Posterior vena cava (tissue), 2 donors: ENCODE measurements at places on chromosomes 11 and 22. TPM values are rescaled to one million over a fixed set of nuclear protein-coding genes. Genes with fewer than 3 reads are reported as not detected.

GAL gene
- 0.52 TPM for total RNA-seq

DBX1 gene
- total RNA-seq, result not detected

DAGLA gene
- total RNA-seq, result 1.8 TPM

SLC35C1 gene
- total RNA-seq, result 13.4 TPM

FGF4 gene
- total RNA-seq, result not detected

CARD16 gene
- 13.2 TPM for total RNA-seq

ZNF280B gene
- total RNA-seq, result 0.81 TPM

OR2AG2 gene
- total RNA-seq, result 0.10 TPM

SMC1B gene
- total RNA-seq, result not detected

GRCh38 chr22:36773935-36774334, 2.0 kb downstream of the IFT27 start:
- no peak for DNase-seq

DNA sequence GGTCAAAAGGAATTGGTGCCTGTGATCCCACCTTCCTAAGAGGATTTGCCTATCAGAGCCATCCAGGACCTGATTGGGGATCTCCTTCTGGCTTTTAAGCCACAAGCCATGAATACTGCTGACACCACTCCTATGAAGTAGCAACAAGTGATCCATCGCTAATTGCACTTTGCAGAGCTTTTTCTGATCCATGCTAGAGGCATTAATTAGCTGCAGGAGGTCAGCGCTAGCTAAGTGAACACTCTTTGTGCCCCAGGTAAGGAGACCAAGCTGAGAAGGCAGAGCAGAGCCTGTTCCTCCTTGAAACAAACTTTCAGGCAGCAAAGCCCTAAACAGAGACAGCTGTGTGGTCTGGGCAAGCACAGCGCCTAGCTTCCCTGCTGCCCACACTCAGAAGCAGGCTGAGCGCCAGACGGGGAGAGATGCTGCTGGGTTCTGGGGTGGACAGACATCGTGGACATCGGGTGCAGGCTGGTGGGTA, 122.2 kb downstream of the ABTB2 start:
- no peak for DNase-seq

GRCh38 chr22:37482244-37482643, 3.9 kb downstream of the MFNG start:
- DNase-seq, result no peak

- no peak for DNase-seq
Measured at GRCh38 chr11:34997952-34998528, 81.6 kb downstream of the PDHX start.

DNA sequence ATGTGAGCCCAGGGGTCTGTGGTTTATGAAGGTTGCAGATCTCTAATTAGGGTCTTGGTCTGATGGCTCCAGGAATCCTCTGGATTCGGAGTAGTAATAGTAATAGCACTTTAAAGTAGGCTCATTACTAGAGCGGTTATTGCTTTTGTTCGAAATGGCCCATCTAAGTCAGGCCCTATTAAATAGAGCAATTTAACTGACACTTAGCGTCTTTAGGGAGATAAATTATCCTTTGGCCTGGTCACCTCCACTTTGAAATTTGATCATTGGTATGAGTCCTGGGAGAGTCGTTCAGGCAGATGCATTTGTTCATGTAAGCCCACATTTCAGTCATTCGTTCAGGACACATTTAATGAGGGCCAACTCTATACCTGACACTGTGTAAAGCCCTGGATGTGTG, 54.8 kb downstream of the LDLRAD3 start:
- DNase-seq, result no peak

DNA sequence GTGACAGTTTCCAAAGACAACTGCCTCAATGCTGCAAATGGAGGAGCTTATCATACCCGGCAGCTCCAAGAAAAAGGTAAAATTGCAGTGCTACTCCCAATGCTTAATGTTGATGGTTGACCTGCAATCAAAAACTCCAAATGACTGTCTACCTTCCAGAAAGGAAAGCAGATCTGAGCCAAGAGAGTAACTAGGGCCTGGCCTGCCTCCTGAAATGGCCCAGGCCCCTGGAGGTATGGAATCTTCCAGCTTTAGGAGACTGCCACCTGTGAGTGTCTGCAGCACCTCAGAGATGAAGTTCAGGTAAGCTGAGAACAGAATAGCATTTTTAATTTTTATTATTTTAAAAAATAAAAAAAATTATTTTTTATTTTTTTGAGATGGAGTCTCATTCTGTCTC, 23.7 kb downstream of the EXPH5 start:
- no peak for DNase-seq

DNA sequence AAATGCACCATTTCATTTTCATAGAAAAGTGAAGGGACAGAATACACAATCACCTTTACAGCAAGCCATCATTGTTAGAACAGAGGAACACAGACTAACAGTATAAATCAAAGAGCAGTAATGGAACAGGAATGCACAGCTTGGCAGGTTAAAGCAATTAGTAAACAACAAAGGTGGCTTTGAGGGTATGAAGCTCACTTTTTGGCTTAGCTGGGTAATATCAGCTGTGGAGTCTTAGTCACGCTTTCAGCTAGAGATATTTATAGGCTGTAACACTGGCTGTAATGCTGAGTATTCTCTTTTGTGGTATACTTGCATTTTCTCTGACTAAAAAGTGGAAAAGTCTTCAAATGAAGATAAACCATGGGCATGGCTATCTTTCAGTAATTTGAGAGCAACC, 1780.5 kb downstream of the LRRC4C start:
- DNase-seq, result no peak

DNA sequence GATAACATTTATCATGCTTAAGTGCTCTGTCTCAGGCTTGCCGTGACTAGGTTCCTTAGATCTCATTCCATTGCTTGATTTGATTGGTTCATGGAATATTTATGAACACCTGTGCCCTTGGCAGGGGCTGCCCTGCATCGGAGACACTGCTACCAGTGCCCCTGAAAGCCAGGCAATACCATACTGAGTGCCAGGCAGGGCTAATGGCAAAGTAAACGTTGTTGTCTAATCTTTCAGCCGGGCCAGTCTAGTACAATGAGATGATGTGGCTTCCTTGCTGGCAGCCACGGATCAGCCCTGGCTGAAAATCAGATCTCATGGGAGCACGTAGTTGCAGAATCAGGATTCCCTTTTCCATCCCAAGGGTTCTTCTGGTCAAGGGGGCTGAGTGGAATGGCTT, 5.0 kb upstream of the PGA3 start:
- no peak for DNase-seq

DNA sequence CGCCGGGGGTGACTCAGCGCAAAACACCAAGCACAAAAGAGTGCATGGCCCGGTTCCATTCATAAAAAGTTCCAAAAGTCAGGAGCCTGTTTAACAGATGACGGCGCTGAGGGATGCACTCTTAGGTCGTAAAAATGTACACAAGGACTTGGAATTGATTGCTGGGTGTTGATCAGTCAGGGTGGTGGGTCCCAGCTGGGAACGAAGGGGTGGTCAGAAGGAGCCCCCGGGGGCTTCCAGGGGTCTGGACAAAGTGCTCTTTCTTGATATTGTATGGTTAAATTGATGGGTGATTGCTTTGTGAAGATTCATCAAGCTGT, 20.7 kb downstream of the IFITM10 start:
- DNase-seq, result peak; percentile 51

DNA sequence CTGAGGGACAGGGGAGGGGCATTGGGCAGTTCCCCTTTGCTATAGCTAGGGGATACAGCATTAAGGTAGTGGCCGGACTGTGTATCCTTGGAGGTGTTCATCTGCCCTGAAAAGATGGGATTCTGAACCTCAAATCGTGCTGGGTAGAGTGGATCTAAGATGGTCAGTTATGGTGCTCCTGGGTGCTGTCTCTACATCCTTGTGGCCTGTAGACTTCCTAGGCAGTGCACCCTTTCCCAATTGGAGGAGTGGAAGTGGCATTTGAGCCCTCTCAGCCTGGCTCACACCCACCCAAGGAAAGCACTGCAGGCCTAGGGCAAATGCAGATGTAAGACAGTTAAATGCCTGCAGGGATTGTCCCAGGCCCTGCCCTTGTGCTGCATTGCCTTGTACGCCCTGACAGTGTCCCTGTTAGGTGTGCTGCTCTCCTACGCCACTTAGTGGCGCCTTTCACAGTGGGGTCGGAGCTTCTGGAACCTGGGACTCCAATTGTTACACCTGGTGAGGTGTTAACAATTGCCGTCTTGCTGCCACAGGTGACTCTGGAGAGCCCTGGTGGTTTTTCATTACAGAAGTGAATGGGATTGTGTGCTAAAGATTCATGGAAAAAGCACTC, 35.0 kb downstream of the PPFIBP2 start:
- no peak for DNase-seq

DNA sequence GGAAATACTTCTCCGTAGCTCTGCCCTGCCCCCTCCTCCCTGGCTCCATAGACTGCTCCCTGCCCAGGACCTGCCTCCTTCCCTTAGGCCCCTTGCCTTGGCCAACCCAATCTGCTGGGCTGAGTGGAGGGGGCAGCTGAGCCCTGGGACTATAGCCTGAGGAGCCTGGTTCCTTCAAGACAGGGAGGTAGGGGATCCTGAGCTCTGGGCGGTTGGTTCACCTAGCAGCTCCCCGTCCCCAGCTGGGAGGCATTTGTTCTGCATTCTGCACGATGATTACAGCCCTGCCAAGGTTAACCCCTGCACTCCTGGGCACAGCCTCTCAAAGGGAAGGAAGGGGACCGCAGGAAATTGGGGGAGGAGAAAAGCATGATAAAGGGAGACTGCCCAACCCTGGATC, 3.6 kb upstream of the CDC42EP1 start:
- no peak for DNase-seq

GRCh38 chr11:70175236-70175698, 27.8 kb upstream of the FADD start:
- DNase-seq, result no peak

GRCh38 chr22:28978158-28978557, 83.5 kb downstream of the C22orf31 start:
- no peak for DNase-seq

- DNase-seq, result no peak
Measured at GRCh38 chr11:39367534-39367933, 2091.9 kb downstream of the LRRC4C start.

GRCh38 chr11:43936076-43936475, 6.4 kb upstream of the C11orf96 start:
- no peak for DNase-seq

DNA sequence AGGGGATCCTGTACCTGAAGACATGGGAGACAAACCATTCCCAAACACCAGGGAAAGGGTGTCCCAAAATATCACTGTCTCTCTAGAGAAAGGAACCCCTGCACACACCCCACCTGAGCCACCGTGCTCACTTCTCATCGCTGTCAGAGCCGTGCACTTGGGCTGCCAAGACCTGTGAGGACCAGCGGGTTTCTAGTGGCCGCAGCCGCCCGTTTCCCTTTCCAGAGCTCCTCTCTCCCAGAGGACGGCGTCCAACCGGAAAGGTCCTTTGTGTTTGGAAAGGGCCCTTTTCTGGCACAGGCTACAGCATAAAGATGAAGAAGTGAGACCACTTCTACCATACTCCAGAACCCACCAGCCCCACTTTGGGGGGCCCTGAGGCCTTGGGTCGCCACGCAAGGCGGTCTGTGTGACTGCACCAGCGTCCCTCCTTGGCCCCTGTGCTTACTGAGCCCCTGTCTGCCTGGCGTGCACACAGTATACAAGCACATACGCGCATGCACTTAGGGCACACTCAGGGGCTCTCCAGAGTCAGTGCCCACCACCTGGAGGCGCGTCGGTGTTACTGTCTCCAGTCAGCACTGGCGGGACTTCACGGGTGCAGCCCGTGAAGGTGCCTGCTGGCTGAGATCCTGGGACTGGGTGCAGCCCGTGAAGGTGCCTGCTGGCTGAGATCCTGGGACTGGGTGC, 381.8 kb downstream of the TBC1D22A start:
- no peak for DNase-seq

DNA sequence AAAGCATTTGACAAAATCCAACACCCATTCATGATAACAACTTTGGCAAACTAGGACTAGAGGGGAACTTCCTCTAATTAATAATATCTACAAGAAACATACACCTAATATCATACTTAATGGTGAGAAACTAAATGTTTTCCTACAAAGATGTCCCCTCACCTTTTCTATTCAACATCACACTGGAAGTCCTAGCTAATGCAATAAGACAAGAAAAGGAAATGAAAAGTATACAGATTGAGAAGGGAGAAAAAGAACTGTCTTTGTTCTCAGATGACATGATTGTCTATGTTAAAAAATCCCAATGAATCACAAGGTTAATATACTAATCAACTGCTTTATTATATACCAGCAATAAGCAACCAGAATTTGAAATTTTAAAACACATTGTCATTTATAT, 52.4 kb downstream of the C11orf65 start:
- DNase-seq, result no peak

DNA sequence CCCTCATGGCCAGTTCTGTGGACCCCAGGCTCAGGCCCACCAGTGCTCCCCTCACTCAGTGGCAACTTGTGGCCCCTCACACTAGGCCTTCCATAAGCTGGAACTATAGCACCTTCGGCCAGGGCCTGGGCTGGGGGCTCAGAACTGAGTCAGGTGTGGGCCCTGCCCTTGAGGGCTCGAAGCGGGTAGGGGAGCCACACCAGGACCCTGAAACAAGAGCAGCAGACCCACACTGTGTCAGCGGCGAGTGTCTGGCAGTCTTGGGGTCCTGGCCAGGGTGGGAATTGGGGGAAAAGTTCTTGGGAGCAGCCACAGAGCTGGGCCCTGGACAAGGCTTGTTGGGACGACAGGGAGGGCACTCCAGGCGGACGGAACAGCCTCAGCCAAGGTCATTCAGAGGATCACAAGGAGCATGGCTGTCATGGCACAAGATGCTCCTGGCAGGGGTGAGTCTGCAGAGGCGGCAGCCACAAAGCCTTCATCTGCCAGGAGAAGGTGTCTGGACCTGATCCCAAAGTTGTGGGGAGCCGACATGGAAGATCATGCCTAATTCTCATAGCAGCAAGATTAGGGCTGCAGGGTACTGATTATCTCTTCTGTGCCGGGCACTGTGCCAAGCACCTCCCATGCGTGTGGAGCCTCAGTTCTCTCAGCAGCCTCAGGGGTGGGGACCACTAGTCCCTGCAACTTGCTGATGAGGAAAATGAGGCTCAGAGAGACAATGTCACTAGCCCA, 50.7 kb downstream of the SHISAL1 start:
- DNase-seq, result peak; percentile 58

DNA sequence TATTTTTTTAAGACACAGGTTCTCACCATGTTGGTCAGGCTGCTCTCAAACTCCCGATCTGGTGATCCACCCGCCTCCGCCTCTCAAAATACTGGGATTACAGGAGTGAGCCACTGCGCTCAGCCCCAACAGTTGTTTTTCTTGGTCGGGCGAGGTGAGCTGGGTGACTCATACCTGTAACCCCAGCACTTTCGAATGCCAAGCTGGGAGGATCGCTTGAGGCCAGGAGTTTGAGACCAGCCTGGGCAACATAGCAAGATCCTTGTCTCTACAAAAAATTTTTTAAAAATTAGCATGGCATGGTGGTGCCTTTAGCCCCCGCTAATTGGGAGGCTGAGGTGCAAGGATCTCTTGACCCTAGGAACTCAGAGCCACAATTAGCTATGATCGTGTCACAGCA, 7.0 kb upstream of the NF2 start:
- DNase-seq, result peak; percentile 51

DNA sequence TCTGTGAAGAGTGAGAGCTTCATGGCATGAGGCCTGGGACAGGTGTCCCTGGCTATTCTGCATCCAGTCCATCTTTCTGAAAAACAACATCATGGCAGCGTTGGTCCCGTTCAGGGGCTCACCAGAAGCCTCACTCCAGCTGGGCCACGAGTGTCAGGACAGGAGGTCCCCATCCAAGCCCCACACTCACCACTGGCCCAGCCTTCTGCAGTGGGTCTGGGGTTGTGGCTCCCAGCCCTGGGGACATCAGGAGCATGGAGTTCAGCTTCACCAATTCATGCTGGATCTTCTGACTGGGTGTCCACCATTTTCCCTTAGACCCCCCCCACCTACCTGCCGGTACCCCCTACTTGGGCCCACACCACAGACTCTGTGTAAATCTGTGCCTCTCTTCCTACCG, 400.3 kb downstream of the BRD1 start:
- no peak for DNase-seq
